Forelimb muscle (tissue), 1 donor: ENCODE measurements at places on chromosomes 16 and 17. TPM values are rescaled to one million over a fixed set of nuclear protein-coding genes. Genes with fewer than 3 reads are reported as not detected.

PAFAH1B1 gene
- polyA plus RNA-seq = 92.2 TPM

PLK1 gene
- 10.2 TPM for polyA plus RNA-seq

GRCh38 chr17:8459831-8460230, 24.1 kb downstream of the NDEL1 start:
- no peak for DNase-seq

DNA sequence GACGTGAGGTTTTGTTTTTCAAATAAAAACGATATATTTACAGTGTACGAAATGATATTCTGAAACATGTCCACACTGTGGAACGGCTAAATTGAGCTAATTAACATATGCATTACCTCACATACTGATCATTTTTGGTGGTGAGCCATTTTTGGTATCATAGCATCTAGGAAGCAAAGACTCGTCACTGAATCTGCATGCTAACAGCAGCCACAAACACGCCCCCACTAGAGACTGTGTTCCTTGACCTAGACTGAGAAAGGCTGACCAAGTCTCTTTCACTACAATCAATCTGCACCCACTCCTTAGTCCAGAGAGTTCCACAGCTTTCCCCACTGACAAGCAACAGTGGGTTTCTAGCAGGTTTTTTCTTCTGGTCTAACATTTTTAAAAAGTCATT, 29.5 kb downstream of the NPLOC4 start:
- no peak for DNase-seq

GRCh38 chr16:66905633-66906539, 12.8 kb downstream of the CDH16 start:
- DNase-seq = no peak

- DNase-seq = no peak
Measured at GRCh38 chr17:28178800-28179199, 136.3 kb downstream of the NLK start.

LITAFD gene
- not detected for polyA plus RNA-seq

DNA sequence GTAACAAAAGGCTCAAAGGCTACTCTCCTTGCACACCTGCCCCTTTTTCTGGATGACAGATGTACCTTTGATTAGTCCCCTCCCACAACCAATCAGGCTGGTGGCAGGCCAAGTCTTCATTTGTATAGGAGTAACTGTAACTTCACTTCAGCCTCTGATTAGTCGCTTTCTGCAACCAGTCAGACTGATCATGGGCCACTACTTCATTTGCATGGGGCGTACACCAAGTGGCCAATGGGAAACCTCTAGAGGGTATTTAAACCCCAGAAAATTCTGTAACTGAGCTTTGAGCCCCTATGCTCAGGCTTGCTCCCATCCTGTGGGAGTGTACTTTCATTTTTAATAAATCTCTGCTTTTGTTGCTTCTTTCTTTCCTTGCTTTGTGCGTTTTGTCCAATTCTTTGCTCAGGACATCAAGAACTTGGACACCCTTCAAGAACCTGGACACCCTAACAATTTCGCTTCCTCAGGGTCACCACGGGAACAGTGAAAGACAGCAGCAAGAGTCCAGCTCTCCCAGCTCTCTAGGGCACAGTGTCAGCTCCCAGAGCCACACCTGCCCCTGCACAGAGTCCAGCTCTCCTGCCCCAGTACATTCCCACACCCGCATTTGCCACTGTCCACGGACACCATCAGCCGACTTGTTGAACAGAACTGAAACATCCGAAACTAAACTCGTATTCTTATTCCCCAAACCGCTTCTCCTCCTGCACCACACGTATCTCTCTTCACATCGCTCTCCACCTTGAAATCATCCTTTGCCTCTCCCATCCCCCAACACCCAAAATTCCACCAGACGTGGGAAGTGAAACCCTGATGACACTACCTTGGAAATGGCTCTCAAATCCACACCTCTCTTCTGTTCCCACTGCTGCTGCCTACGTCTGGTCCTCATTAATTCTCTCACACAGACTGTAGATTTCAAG, 53.4 kb downstream of the ABCC12 start:
- DNase-seq = no peak

DNA sequence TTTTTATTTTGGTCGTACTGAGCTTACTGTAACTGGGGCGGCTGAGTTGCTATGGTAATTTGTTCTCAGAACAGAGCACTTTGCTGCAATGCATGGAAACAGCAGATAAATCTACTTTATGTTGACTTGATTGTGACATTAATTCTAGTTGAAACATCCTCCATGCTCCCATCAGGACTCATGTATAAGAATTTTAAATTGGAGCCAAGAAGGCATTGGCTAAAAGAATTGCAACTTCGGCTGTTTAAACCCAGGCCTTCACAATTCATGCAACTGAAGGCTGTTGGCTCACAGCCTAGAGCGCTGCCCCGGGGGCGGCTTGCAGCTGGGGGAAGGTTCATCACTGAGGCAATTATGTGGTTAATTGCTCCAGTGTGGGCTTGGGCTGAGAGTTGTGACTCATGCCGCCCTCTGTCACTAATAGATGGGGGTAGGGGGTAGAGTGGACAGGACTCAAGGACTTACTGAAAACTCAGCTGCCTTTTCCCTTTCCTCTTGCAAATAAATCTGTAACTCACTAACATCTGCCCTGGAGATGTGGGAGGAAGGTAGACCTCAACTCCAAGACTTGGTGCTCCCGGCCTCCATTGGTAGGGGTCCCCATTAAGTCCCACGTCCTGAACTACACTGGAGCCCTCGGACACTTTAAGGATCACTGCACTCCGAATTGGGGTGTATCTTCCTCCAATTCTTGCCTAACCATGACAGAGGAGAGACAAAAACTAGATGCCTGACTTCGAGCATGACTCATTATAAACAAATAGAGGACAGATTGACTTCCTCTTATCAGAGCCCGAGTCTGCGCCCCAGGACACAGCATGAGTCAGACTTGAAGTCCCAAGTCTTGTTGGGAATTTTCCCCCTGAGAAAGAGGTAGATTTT, 37.5 kb downstream of the ERCC4 start:
- DNase-seq = no peak

DNA sequence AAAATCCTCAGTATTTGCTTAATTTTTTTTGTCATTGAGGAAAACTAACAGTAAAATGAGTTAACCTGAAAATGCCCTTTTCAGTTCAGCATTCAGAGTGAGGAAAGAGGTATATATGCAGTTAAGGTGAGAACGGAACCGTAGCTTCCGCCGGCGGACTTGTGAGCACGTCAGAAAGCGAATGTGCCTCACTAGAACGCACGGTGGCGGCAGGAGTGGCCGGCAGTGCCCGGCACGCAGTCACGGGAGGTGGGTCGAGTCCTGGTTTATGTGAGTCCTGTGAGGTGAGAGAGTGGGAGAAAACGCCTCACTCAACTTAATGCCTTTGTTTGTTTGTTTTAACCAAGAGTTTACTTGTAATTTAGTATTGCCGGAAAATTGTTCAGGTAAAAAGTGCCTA, 6.1 kb downstream of the SEC14L1 start:
- no peak for DNase-seq

CTF1 gene
- polyA plus RNA-seq = 12.8 TPM

GRCh38 chr16:66903544-66904427, 14.9 kb downstream of the CDH16 start:
- DNase-seq = no peak

ALOX15 gene
- polyA plus RNA-seq = 0.40 TPM

- no peak for DNase-seq
Measured at GRCh38 chr16:51359141-51359955, 208.3 kb upstream of the SALL1 start.

MED1 gene
- polyA plus RNA-seq = 26.4 TPM

DNA sequence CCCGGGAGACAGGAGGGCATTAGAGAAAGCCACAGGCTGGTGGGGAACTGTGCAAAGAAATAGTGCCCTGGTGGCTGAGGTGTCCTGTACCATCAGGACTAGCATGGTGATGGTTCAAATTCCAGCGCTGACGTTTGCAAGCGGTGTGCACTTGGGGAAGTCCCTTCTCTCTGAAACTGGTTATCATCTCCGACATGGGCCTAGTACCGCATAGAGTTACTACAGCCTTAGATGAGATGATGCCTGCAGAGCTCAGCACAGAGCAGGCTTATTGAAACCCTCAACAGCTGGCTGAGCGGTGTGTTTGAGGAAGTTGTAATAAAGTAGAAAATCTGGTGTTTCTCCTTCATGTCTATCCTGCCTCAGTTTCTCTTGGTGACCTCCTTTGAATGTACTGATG, 136.7 kb upstream of the WSCD1 start:
- no peak for DNase-seq

- no peak for DNase-seq
Measured at GRCh38 chr17:67479148-67479547, 102.1 kb downstream of the PITPNC1 start.

NPIPA8 gene
- 1.1 TPM for polyA plus RNA-seq

DNA sequence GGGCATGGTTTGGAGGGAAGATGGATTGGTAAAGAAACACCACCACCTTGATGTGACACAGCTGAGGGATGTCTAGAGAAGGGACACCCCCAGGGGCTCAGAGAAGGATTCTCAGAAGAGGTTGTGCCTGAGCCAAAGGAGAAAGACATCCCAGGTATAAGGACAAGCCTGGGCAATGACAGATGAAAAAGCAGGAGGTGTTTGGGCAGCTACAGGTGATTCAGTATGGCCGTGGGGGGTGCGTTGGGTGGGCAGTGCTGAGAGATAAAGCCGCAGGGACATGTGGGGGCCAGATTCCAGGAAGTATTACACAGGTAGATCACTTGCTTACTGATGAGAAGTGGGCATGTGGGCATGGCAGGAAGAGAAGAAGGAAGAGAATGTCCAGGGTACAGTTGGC, 7.0 kb downstream of the TMEM95 start:
- DNase-seq = no peak

DNA sequence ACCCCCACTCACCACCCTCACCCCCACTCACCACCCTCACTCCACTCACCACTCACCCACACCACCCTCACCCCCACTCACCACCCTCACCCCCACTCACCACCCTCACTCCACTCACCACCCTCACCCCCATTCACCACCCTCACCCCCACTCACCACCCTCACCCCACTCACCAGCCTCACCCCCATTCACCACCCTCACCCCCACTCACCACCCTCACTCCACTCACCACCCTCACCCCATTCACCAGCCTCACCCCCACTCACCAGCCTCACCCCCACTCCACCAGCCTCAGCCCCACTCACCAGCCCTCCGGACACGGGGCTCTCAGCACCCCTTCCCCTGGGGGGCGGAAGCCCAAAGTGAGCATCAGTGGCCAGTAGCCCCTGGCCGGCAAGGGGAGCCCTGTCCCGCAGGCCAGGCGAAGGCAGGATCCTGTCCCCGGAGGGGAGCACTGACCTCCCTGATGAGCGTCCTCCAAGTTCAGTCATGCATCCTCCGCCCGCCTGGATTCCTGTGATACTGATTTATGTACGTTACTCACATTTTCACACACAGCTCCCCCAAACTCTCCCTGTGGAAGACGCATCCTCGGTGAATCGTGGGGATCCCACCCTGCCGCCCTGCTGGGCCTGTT, 18.0 kb upstream of the C1QTNF8 start:
- no peak for DNase-seq
